DMS153 (cell line): ENCODE measurements at places on chromosomes 12 and 14.

DNA sequence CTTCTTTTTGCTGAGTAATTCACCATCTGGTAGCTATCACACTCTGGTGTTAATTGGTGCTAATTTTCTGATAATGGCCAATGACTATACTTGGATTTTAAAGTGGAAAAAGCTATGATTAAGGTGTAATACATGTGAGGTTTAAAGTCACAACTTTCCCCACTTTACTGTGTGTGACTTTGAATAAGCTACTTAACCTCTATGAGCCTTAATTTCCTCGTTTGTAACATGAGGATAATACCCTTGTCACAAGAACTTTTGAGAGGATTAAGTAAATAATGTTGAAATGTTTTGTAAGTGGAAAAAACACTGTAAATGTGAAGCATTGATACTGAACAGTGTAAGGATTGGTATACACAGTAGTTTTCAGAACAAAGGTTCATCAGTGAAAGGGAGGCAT, 65.3 kb downstream of the MSRB3 start:
- no peak for DNase-seq

DNA sequence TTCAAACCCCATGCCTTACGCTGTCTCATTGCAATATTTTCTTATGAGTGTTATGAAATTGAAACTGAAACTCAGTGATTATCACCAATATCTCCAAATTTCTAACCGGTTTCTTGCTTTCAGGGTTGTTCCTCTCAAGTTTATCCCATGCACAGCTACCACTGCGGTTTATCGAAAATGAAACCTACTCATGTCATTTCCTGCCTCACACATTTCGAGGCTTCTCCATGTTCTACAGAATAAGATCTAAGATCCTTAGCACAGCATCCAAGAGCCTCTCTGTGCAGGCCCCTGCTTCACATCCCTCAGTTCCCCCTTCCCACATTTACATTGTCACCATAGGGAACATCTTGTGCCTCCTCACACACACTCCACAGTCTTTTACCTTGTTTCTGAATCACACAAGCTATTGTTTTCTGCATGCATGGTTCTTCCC, 45.5 kb upstream of the FAR2 start:
- no peak for DNase-seq

GRCh38 chr12:67671892-67672291, 23.3 kb downstream of the DYRK2 start:
- no peak for DNase-seq

- no peak for DNase-seq
These were observed 21.8 kb upstream of the FBXO34 start for GRCh38 chr14:55249423-55249822.

DNA sequence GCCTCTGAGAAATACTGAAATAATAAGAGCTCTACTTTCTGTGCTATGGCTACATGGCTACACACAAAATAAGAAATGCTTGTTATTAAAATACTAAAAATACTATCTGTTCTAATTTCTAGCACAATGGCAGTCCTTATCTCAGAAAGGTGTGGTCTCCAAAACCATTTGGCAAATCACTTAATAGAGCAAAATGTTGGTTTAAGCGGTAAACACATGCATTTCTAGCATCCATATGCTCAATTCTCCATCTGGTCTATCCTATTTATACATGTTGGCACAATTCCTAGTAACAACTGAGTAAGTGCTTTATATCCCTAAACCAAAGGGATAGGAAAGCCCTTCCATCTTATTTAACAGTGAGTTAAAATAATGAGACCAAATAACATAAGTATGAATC, 107.0 kb downstream of the PAPLN start:
- DNase-seq, result no peak

- no peak for DNase-seq
These were observed 190.2 kb downstream of the TBX5 start for GRCh38 chr12:114215746-114216145.

- DNase-seq, result no peak
These were observed 423.7 kb downstream of the LRIG3 start for GRCh38 chr12:58496411-58497190.

- DNase-seq, result no peak
These were observed 100.9 kb upstream of the AEBP2 start for GRCh38 chr12:19338405-19338804.

DNA sequence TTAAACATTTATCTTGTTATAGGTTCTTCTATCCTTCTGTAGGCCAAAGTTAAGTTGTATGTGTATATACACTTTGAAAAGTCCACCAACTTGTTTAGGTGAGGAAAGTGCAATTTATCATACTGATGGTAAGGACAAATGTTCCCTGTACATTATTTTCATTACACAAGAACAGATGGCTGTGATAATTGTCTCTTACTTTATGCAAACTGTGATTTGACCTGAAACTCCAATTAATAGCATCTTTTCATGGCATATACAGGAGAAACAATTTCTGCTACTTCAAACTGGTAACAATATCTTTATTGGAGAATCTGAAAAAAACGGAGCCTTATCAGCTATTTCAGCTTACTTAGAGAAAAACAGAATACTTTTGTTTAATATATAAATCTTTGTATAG, 5.6 kb downstream of the TRIM9 start:
- no peak for DNase-seq
